ENCODE measurements at places on chromosomes 4 and X. TPM values are rescaled to one million over a fixed set of nuclear protein-coding genes. Genes with fewer than 3 reads are reported as not detected.

RAB40A gene
- polyA plus RNA-seq = not detected

DCHS2 gene
- 0.21 TPM for polyA plus RNA-seq

METAP1 gene
- 25.4 TPM for polyA plus RNA-seq

FDCSP gene
- not detected for polyA plus RNA-seq

AREG gene
- polyA plus RNA-seq = 19.6 TPM

COL25A1 gene
- polyA plus RNA-seq = not detected

SH3D19 gene
- 2.4 TPM for polyA plus RNA-seq

TMEM150C gene
- polyA plus RNA-seq = not detected

ADH1A gene
- polyA plus RNA-seq = not detected

ADRA2C gene
- polyA plus RNA-seq = not detected

JAKMIP1 gene
- not detected for polyA plus RNA-seq

PALLD gene
- polyA plus RNA-seq = 0.83 TPM

G3BP2 gene
- 78.2 TPM for polyA plus RNA-seq

DCUN1D4 gene
- polyA plus RNA-seq = 14.4 TPM

NIPAL1 gene
- not detected for polyA plus RNA-seq

ZNF141 gene
- 19.1 TPM for polyA plus RNA-seq

CSAG1 gene
- not detected for polyA plus RNA-seq

DUX4 gene
- not detected for polyA plus RNA-seq

FREM3 gene
- not detected for polyA plus RNA-seq

TMPRSS11F gene
- not detected for polyA plus RNA-seq

HCCS gene
- polyA plus RNA-seq = 30.6 TPM

EGF gene
- polyA plus RNA-seq = 0.44 TPM

HSD17B13 gene
- not detected for polyA plus RNA-seq

CXorf65 gene
- 1.1 TPM for polyA plus RNA-seq

SPINK2 gene
- polyA plus RNA-seq = 47.3 TPM

AKAP14 gene
- not detected for polyA plus RNA-seq

COL4A6 gene
- not detected for polyA plus RNA-seq

PCDH19 gene
- 0.04 TPM for polyA plus RNA-seq

HTRA3 gene
- not detected for polyA plus RNA-seq

REELD1 gene
- polyA plus RNA-seq = not detected

NAP1L5 gene
- 0.58 TPM for polyA plus RNA-seq

Measured in naive B cell (primary cell).